ENCODE measurements at places on chromosomes 4 and X. TPM values are rescaled to one million over a fixed set of nuclear protein-coding genes. Genes with fewer than 3 reads are reported as not detected.

BGN gene
- total RNA-seq = 27.4 TPM

C4orf36 gene
- total RNA-seq = under 0.01 TPM

ADH1A gene
- total RNA-seq = not detected

NPY1R gene
- 0.09 TPM for total RNA-seq

CLNK gene
- total RNA-seq = not detected

GPR119 gene
- not detected for total RNA-seq
